ENCODE measurements at places on chromosomes 7 and 10. TPM values are rescaled to one million over a fixed set of nuclear protein-coding genes. Genes with fewer than 3 reads are reported as not detected.

GFRA1 gene
- 8.2 TPM for total RNA-seq

ARHGAP21 gene
- 18.7 TPM for total RNA-seq

IL2RA gene
- not detected for total RNA-seq

GAD2 gene
- not detected for total RNA-seq

Measured in Caki2 (cell line).